ENCODE measurements at places on chromosomes 3 and 15.

DNA sequence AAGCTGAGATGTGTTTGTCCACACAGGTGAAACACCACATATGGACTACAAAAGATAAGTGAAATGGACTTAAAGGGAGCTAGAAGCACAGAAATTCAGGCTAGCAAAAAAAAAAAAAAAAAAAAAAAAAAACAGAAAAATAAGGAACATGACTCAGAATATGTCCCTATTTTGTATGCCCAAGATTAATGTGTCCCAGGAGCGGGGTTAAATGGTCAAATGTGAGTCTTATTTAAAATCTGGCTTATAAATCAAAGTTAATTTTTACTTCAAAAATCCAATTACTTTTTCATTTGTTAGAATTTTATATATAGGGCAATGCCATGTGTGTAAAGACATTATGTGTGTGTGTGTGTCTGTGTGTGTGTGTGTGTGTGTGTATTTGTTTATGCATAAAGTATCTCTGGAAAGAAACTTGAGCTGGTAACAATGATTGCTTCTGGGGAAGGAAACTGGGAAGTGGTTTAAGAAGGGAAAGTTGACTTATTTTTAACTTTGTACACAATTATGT, 986.5 kb downstream of the ROBO2 start:
- DNase-seq = no peak

DNA sequence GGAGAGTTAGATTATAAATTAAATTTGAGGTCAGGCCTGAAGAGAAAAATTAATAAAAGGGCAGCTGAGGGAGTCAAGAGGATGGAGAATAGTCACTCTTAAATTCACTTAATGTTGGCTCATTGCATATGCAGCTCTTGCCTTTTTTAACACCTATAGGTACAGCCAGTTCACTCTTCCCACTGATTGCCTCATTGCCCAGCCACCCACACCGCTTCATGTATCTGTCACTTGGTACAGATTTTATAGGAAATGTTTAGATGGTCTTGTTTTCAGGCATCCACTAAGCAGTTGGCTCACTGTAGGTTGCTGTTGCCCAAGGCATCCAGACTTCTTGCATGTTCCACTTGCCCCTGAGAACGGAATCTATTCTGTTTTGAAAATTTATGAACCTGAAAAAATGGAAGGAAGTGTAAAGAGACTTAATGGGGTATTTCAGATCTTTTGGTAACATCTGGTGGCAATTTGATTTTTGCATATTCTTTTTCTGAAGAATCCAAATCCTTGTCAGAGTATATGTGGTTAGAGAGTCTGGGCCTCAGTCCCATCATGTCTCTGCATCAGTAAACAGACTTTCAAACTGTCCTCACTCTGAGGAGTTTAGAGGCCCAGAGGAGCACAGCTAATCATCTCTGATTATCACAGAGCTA, 151.9 kb downstream of the RBPMS2 start:
- no peak for DNase-seq

GRCh38 chr3:127675651-127676391, 3.1 kb downstream of the ABTB1 start:
- no peak for DNase-seq

GRCh38 chr3:37588758-37589157, 272.9 kb upstream of the CTDSPL start:
- DNase-seq = no peak
